ENCODE measurements at places on chromosomes 16 and 17. TPM values are rescaled to one million over a fixed set of nuclear protein-coding genes. Genes with fewer than 3 reads are reported as not detected.

The CCDC40 gene
- not detected for polyA plus RNA-seq

DNA sequence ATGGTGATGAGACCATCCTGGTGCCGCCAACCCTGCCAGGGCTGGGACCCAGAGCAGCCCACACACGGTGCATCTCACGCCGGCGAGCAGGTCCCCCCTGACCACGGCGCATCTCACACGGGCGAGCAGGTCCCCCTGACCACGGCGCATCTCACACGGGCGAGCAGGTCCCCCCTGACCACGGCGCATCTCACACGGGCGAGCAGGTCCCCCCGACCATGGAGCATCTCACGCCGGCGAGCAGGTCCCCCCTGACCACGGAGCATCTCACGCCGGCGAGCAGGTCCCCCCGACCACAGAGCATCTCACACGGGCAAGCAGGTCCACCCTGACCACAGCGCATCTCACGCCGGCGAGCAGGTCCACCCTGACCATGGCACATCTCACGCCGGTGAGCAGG lies 59.2 kb downstream of the MRM3 start:
- no peak for DNase-seq

- DNase-seq, result no peak
Measured at GRCh38 chr17:21674242-21674731, 18.0 kb upstream of the KCNJ18 start.

- DNase-seq, result no peak
Measured at GRCh38 chr17:57115916-57116315, 30.9 kb downstream of the AKAP1 start.

DNA sequence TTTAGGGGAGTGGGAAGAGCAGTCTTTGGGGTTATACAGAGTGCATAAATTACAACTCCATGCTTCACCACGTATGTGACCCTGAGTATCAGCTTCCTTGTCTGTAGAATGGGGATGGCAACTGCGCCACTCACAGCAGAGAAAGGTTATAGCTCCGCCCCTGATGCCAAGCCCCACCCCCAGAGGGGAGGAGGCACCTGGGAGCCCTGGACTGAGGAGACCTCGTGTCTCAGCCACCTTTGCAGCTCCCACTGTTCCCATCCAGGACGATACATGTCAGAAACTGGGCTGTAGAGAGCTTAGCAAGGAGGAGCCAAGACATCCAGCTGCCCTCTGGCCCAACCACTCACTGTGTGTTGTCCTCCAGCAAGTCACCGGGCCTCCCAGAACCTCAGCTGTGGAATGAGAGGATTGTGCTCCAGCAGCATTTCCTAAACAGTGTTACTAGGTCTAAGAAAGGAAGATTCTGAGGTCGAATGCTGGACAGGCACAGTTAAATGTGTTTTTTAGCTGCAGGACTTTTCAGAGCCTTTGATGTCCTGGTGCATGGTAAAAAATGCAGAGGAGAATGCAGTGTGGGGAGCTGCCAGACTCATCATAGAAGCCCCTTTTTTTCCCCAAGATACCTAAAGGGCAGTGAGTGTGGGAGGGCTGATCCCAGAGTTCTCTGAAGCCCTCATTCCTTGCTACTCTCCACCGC lies 49.4 kb downstream of the BEAN1 start:
- no peak for DNase-seq

GRCh38 chr17:79645022-79645776 lies 34.3 kb upstream of the RBFOX3 start:
- no peak for DNase-seq

GRCh38 chr17:49795372-49795771 lies 6.9 kb downstream of the KAT7 start:
- DNase-seq, result no peak
